ENCODE measurements at places on chromosomes 1 and 21.

- no peak for DNase-seq
These were observed 191.4 kb downstream of the ZBTB18 start for GRCh38 chr1:244242446-244242845.

DNA sequence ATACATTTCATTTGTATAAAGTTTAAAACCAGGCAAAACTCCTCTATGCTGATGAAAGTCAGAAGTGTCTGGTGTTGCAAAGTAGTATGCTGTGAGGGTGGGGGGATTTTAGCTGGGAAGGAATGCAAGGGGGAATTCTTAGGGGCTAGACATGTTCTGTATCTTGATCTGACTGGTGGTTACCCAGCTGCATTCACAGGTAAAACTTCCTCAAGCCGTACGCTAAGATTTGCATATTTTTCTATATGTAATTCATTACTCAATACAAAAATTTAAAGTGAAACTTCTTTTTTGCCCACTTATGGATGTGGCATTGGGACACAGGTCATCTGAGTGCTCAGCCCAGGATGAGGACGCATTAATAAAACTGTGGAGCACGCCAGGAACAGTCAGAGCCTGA, 323.3 kb downstream of the PAPPA2 start:
- DNase-seq = no peak

GRCh38 chr1:220353229-220354012, 81.2 kb upstream of the RAB3GAP2 start:
- DNase-seq = no peak

- DNase-seq = no peak
These were observed 5.6 kb downstream of the LYPLAL1 start for GRCh38 chr1:219179293-219179692.

GRCh38 chr1:201559679-201560162, 20.8 kb downstream of the NAV1 start:
- DNase-seq = peak; percentile 89

- DNase-seq = no peak
These were observed 62.4 kb downstream of the DDX20 start for GRCh38 chr1:111818081-111818480.

- no peak for DNase-seq
These were observed 5.8 kb downstream of the INKA2 start for GRCh38 chr1:111733183-111733991.

- no peak for DNase-seq
These were observed 65.8 kb downstream of the TRIM11 start for GRCh38 chr1:228340686-228341449.

DNA sequence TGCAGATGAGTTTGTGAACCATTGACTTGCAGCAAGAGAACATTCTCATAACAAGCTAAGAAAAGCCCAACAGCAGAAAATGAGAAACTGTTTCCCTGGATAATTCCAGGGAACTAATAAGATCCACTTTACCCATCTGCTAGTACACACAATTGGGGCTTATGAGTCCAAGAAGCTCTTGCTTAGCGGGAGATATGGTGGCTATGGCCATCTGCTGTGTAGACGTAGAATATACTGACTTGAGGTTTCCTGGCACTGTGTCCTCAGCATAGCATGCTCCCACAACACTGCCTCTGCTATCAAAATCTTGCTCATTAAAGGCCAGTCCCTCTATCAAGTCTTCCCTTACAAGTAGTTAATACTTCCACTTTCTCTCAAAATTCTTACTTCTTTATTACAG, 6.8 kb upstream of the RXRG start:
- DNase-seq = no peak

GRCh38 chr1:231338270-231339128, at the start of gene SPRTN:
Gene SPRTN (plus strand): TSS chr1:231338293. CDS start chr1:231338384, 91 bp downstream.
- DNase-seq = no peak

DNA sequence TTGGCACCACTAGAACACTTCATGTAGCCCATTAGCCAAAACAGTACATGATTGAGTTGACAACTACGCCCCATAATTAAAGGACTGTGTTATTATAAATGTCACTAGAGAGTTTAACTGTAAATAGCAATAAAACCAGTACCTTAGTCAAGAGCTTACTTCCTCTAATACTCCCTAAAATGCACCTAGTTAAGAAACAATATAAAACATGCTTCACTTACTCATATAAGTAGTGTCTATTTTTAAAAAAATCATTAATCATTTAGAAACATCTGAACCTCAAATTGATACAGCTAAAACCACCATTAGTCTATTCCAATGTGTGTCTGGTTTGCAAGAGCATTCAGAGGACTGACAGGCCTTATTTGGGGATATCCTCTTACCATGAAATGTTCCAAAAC, 25.3 kb downstream of the PTP4A2 start:
- peak; percentile 93 for DNase-seq

DNA sequence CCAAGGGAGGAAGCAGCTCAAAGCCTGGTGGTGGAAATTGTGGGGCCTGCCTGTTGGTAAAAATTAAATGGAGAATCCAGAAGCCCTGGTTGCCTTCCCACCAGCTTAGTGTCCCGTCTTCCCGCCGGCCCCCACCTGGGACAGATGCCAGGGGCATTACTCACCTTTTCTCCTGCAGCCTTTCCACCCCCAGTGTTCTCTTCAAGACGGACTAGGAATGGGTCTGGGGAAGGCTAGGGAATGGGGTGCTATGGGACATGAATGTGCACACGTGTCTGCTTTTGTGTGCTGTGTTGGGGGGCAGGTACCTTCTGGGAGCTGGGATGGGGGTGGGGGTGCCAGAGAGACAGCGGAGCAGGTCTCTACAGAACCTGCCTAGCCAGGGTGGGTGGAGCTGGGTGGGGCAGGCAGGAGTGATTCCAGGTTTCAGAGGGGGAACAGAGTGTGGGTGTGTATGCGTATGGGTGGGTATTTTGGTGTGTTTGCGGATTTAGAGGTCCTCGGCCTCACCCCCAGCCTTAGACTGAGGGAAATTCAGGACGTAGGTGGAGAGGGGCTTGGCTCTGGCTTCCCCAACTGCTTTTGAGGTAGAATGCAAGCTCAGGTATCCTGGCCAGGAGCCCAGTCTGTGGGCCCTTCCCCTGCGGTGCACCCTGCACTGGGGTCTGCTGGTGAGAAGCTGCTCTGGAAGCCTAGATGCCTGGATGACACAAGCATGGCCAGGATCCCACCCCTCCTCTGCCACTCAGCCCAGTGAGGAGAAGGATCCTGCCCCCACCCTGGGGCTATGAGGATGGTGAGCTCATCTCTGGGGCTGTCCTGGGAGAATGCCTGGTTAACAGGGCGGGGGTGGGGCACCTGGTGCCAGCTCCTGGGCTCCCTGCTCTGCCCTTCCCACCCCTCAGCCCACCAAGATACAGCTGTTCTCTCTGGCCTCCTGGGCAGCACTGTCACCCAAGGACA, 7.8 kb downstream of the VANGL2 start:
- no peak for DNase-seq

DNA sequence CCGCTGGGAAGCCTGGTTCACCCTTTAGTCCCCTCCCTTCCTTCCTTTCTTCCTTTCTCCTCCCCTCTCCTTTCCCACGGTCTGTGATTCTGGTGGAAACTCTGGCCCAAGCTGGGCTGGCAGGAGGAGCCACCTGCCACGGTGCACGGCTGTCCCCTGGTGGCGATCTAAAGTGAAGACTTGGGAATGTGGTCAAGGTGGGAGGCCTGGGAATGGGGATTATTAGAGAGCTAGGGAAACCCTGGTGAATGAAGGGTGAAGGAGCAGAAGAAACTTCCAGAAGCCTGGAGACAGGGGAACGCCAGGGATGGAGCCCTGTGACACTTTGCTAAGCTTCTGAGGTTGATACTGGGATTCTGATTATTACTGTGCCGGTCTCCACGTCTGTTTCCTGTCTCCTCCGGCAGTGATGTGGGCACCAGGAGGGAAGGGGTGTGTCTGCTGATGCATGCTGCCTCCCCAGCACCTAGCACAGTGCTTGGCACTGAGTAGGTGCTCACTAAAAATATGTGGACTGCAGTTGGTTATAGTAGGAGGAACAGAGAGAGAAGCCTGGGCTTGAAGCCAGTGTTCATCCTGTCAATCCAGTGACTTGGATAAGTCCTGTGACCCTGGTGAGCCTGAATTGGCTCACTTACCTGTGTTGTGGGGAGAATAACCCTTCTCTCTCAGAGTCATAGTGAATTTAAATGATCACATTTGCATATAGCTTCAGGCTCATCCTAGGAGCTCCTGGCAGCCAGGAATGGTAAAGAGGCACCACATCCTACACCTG, 71.2 kb upstream of the NBPF3 start:
- DNase-seq = peak; percentile 85

DNA sequence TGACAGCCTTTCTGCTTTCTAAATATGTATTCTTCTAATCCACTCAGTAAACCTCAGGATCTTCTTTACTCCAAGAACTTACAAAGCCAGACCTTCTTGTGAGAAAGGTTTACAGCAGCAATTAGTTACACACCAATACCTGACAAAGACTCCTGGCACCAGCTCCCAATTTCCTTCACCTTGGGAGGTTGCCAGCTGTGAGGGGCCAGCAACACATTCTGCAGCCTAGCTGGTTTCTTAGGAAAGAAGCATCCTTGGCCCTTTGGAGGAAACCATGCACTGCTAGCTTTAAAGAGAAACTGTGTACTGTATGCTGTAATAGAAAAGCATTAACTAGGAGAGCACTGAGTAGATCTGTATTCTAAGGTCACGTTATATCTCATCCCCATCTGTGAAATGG, 10.8 kb downstream of the FYB2 start:
- DNase-seq = no peak

- DNase-seq = no peak
These were observed 21.4 kb downstream of the SFPQ start for GRCh38 chr1:35171579-35171978.

GRCh38 chr1:194419721-194420120, 1233.3 kb upstream of the B3GALT2 start:
- no peak for DNase-seq

- DNase-seq = no peak
These were observed 805 bp downstream of the ATG4C start for GRCh38 chr1:62784509-62785365.

DNA sequence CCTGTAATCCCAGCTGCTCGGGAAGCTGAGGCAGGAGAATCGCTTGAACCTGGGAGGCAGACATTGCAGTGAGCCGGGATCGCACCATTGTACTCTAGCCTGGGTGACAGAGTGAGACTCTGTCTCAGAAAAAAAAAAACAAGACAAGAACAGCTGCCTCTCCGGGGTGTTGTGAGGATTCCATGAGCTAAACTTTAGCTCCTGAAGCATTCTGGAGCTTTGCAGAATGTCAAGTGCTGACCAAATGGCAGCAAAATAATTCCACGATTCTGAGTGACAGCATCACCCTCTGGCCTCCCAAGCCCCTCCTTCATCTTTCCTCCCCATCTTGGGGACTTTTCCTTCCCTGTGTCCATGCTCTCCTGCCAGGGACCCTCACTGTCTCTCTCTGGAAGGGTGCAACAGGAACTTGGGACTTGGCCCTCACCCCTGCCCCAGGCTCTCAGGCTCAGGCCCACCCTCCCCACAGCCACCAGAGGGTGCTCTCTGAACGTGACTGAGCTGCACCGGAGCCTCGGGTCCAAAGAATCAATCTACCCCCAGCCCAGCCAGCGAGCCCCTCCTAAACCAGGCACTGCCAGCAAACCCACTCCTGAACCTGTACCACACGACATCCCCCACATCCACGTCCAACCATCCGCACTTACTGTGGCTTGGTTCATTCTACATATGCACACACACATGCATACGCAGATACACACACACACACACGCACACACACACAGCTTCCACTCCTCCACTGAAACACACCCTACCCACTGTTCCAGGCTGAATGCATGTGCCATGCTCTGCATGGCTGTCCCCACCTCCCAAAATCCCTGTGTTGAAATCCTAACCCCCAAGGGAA, 45.7 kb downstream of the ACOT7 start:
- peak; percentile 43 for DNase-seq

GRCh38 chr1:99660496-99660895, 14.6 kb downstream of the PALMD start:
- DNase-seq = no peak

DNA sequence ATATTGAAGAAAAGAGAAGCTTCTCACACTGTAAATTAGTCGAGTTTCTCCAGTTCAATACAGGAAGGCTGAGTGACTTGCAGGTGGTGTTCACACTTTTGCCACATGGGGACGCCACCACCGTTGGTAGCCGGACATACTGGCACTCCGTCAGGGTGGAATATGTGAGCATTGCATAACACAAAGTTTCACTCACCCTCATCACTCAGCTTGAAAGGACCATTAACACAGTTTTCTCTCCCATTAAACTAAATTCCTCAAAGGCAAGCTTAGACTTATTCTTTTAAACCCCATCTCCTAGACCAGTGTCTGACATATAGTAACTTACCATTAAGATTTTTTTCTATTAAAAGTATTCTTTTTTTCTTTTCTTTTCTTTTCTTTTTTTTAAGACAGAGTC, 105.3 kb upstream of the SERBP1 start:
- DNase-seq = peak; percentile 26

- DNase-seq = peak; percentile 32
These were observed 138.1 kb upstream of the KCNJ6 start for GRCh38 chr21:38054334-38054733.

- DNase-seq = no peak
These were observed at the start of gene KRTAP22-1 for GRCh38 chr21:30600787-30601186. Gene KRTAP22-1 (plus strand): TSS chr21:30601087.

DNA sequence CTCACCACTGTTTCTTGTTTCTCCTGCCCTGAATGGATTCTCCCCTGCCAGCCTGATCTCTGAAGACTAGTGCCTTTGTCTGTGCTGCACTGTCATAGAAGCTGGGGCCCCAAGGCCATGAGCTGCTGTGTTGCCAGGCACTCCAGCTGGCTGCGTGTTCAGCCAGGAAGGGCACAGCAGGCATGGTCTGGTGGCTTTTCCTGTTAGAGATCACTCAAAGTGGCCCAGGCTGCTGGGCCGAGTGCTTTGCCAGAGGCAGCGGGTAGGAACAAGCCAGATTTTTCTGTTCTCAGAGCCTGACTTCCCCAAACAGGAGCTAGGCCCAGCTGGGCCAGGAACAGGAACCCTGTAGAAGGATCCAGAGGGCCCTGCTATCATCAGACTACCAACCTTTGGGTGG, 5.2 kb downstream of the ADPRS start:
- DNase-seq = no peak

DNA sequence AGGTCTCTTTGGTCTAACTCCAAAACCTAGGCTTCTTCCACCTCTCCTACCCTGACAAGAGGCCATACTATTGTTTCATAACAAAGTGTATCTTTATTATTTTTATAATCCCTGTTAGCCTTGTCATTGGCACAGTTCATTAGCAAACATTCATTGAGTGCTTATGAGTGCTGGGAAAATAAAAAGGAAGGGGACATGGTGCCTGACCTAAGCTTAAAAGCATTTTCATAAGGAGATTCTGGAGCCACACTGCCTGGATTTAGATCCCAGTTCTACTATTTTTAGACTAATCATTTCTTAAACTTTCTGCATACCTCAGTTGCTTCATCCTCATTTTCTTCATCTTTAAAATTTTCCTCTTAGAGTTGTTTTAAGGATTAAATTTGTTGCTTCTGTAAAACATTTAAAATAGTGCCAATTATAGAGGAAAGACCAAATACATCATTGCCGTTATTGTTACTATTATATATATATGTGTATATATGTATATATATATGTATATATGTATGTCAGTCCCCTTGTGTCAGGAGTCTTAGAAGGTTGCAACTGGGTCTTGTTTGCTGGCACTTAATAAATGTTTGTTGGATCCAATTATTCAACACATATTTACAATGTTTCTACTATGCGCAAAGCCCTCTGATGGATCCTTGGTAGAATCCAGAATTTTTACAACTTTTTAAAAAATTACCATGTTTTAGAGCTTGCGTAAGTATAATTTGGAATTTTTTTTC, 250.9 kb upstream of the SGIP1 start:
- DNase-seq = no peak

GRCh38 chr1:7646981-7647901, 123.9 kb upstream of the VAMP3 start:
- DNase-seq = peak; percentile 82

GRCh38 chr1:160078512-160079195, 2.7 kb upstream of the KCNJ9 start:
- DNase-seq = peak; percentile 43

Data from NCI-H1417 (cell line).